Esophagus squamous epithelium (tissue), 5 donors: ENCODE measurements at places on chromosomes 6 and 20. TPM values are rescaled to one million over a fixed set of nuclear protein-coding genes. Genes with fewer than 3 reads are reported as not detected.

DNA sequence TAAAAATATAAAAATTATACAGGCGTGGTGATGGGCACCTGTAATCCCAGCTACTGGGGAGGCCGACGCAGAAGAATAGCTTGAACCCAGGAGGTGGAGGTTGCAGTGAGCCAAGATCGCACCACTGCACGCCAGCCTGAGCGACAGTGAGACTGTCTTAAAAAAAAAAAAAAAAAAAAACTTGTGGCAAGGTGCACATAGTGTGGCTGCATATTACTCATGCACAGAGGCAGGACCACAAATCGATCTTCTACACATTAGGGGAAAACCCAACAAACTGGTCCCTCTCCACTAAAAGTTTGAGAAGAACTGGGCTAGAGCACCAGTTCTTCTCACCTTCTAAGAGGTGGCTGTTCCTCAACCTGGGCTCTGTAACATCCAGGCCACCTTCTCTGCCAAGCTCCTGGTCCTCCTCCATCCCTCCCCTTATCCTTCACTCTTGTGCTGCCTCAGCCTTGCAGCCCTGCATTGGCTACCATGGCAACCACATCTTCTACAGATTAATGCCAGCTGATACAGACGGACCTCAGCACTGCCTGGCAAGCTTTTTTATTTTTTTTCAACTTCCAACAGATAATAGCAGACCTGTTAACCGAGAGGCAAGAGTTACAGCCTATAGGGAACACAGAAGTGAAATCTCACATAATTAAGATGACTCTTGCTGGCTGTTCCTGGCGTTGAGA is 88.0 kb downstream of the ATP9A start:
- H3K36me3 ChIP-seq: no peaks in the 10 kb centered on the region
- H3K4me1 ChIP-seq: no peaks in the 10 kb centered on the region
- H3K27ac ChIP-seq: no peak overlapping the region
- no peaks in the 10 kb centered on the region for H3K27me3 ChIP-seq

DNA sequence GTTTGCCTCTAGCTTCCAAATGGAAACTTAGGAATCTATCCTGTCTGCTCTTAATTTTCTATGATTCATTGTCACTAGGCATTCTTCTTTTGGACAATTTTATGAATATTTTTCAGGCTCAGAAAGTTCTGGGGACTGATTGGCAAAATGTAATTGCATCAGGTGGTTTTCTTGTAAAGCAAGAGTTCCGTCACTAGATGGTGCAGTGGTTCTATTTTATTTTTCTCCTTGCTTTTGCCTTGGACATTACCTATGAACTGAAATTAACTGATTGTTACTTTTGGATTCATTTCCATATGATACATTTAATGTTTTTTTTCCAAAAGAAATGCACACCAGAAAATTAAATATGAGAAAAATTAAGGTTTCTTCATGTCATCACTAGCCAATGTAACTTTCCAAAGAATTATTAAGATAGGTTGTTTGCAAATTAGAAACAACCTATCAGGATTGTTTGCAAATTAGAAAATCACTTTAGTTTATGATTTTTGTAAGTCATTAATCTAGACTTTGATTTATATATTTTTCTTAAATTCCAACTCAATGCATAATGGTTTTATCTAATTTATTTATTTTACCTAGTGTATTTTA is 48.0 kb downstream of the TMEM170B start:
- no peaks in the 10 kb centered on the region for H3K27me3 ChIP-seq
- no peak for DNase-seq
- no peak overlapping the region for H3K27ac ChIP-seq

GRCh38 chr6:86952991-86953390 is 15.7 kb downstream of the HTR1E start:
- no peak for DNase-seq
- no peaks in the 10 kb centered on the region for H3K4me1 ChIP-seq
- H3K27ac ChIP-seq: no peak overlapping the region
- H3K27me3 ChIP-seq: no peaks in the 10 kb centered on the region

GRCh38 chr6:20564777-20565176 is 30.5 kb downstream of the CDKAL1 start:
- no peaks in the 10 kb centered on the region for H3K27me3 ChIP-seq
- H3K27ac ChIP-seq: no peak overlapping the region
- no peaks in the 10 kb centered on the region for H3K36me3 ChIP-seq
- no peaks in the 10 kb centered on the region for H3K4me1 ChIP-seq
- DNase-seq: no peak
- H3K4me3 ChIP-seq: no peak overlapping the region

DNA sequence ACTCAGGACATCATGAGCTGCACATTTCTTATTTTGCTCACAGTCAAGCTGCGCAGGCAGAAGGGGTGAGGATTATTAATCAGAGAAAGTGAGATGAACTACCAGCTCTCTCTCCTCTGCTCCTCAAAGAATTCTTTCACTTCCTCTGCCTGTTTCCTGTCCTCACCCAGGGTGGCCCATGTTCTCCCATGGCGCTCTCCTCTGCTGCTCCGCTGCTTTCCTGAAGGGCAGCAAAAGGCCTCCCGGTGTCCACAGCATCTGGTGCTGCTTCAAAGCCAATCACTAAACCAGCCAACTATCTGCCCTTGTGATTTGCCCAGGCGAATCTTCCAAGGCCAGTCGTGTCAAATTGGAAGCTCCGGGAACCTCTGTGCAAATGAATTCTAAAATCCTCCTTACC is 324.2 kb downstream of the TPBG start:
- no peaks in the 10 kb centered on the region for H3K27me3 ChIP-seq
- DNase-seq: no peak
- H3K27ac ChIP-seq: no peak overlapping the region
- H3K36me3 ChIP-seq: no peaks in the 10 kb centered on the region

- H3K27ac ChIP-seq: no peak overlapping the region
- H3K4me1 ChIP-seq: no peaks in the 10 kb centered on the region
- no peaks in the 10 kb centered on the region for H3K27me3 ChIP-seq
- no peak for DNase-seq
- H3K36me3 ChIP-seq: no peaks in the 10 kb centered on the region
Observed at GRCh38 chr20:24663496-24663895, 194.1 kb downstream of the SYNDIG1 start.

DNA sequence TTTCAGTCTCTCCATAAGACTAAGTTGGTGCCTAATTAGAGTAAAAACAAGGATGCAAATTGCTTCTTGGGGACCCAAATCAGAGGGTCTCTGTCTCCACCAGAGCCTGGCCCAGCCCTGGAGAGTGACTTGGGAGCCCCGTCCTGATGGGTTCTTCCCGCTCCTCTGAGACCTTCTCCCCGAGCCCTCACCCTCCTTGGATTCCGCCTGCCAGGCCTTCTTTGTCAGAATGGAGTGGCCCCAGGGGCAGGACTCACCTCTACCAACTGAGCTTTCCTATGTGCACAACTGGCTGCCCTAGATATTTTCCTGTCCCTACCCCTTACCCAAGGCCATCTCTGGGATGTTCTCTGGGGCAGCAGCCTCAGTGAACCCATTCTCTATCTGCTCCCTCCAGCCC is 9.7 kb downstream of the SYNDIG1 start:
- H3K36me3 ChIP-seq: no peaks in the 10 kb centered on the region
- H3K27ac ChIP-seq: no peak overlapping the region
- no peaks in the 10 kb centered on the region for H3K27me3 ChIP-seq
- H3K4me3 ChIP-seq: no peak overlapping the region
- no peaks in the 10 kb centered on the region for H3K4me1 ChIP-seq

GRCh38 chr6:54107470-54108090 is 3.7 kb upstream of the MLIP start:
- H3K36me3 ChIP-seq: no peaks in the 10 kb centered on the region
- H3K27me3 ChIP-seq: no peaks in the 10 kb centered on the region
- no peak overlapping the region for H3K27ac ChIP-seq

DNA sequence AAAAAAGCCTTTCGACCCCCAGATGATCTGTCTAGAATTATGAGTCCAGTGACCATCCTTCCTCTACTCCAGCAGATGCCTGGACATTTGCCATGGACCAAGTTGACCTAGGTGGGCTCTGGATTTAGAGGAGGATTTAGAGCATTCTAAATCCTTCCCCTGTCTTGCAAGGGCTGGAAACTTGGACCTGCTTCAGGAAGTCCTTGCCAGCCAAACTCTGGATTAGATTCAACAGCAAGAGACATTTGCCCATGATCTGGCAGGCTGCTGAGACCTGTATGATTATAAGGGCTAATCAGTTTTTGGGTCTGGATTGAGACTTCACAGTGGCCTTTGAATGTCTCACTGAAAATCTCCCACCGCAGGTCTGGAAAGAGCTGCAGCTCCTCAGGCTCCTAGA is 13.1 kb upstream of the HDGFL1 start:
- no peaks in the 10 kb centered on the region for H3K4me1 ChIP-seq
- H3K27me3 ChIP-seq: no peaks in the 10 kb centered on the region
- H3K36me3 ChIP-seq: no peaks in the 10 kb centered on the region
- H3K27ac ChIP-seq: no peak overlapping the region

DNA sequence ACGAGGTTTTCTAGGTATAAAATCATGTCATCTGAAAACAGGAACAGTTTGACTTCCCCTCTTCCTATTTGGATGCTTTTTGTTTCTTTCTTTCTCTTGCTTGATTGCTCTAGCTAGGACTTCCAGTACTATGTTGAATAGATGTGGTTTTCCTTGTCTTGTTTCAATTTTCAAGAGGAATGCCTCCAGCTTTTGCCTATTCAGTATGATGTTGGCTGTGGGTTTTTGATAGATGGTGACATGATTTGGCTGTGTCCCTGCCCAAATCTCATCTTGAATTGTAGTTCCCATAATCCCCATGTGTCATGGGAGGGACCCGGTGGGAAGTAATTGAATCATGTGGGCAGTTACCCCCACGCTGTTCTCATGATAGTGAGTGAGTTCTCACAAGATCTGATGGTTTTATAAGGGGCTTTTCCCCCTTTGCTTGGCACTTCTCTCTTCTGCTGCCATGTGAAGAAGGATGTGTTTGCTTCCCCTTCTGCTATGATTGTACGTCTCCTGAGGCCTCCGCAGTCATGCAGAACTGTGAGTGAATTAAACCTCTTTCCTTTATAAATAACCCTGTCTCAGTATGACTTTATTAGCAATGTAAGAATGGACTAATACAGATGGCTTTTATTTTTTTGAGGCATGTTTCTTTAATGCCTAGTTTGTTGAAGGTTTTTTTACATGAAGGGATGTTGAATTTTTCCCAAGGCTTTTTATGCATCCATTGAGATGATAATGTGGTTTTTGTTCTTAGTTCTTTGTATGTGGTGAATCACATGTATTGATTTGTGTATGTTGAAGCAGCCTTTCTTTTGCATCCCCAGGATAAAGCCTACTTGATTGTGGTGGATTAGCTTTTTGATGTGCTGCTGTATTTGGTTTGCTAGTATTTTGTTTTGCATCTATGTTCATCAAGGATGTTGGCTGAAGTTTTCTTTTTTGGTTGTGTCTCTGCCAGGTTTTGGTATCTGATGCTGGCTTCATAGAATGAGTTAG is 239.1 kb downstream of the THBS2 start:
- H3K4me1 ChIP-seq: no peaks in the 10 kb centered on the region
- H3K36me3 ChIP-seq: no peaks in the 10 kb centered on the region
- no peaks in the 10 kb centered on the region for H3K27me3 ChIP-seq
- no peak for DNase-seq
- no peak overlapping the region for H3K4me3 ChIP-seq

- peak overlapping the region; percentile 95 for H3K27ac ChIP-seq
- peak overlapping the region; percentile 43 for H3K4me3 ChIP-seq
- DNase-seq: no peak
- peaks cover 60% of the 10 kb centered on the region for H3K4me1 ChIP-seq
Observed at GRCh38 chr6:149896491-149896890, 1.4 kb downstream of the RAET1E start.

DNA sequence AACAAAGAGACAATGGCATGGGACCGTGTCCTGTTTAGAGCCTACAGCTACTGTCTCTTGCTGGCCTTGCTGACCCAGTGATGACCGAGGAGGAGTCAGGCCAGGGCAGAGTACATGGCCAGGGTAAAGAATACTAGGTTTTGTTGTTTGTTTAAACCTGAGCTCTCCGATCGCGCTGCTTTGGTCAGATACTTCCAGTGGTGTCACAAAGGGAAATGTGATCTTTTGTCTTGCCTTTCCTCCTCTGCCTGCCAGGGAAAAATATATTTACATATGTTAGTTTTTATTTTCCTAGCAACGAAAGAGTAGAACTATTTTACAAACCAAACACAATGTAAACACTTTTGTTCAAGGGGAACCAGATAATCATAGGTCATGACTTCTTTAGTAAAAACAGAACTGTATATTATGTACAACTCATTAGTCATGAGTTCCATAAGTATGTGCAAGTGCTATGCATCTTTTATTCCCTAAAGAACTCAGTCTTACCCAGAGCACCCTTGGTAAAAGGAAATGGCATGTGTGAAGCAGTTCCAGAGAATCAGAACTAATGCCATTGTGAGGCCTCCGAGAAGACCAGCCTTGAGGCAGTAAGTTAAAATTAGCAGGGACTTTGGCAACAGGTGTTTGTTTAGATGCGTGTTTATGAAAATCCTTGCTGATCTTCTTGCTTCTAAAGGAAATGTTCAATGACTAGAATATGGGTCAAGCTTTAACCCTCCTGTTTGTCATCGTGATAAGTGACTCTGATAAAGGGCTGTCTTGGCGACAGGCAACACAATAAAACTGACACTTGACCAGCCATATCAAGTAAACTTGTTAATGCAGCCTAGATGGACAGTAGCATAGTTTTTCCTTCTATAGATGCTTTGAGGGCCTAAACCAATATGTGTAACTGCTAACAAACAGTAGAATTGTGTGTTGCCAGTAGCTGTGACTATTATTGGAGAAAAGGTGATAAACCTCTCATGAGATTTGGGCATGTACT is 204.6 kb downstream of the NKAIN2 start:
- H3K4me1 ChIP-seq: no peaks in the 10 kb centered on the region
- H3K27me3 ChIP-seq: no peaks in the 10 kb centered on the region
- no peaks in the 10 kb centered on the region for H3K36me3 ChIP-seq
- no peak overlapping the region for H3K4me3 ChIP-seq
- no peak overlapping the region for H3K27ac ChIP-seq

GRCh38 chr6:4611429-4612129 is 164.6 kb upstream of the CDYL start:
- H3K4me1 ChIP-seq: peaks cover 7% of the 10 kb centered on the region
- H3K27me3 ChIP-seq: no peaks in the 10 kb centered on the region
- no peak overlapping the region for H3K4me3 ChIP-seq
- peak overlapping the region; percentile 43 for H3K27ac ChIP-seq
- no peak for DNase-seq

GRCh38 chr6:79622364-79622763 is 8.8 kb upstream of the SH3BGRL2 start:
- H3K4me1 ChIP-seq: no peaks in the 10 kb centered on the region
- H3K27me3 ChIP-seq: no peaks in the 10 kb centered on the region
- no peak overlapping the region for H3K27ac ChIP-seq
- H3K36me3 ChIP-seq: no peaks in the 10 kb centered on the region

DNA sequence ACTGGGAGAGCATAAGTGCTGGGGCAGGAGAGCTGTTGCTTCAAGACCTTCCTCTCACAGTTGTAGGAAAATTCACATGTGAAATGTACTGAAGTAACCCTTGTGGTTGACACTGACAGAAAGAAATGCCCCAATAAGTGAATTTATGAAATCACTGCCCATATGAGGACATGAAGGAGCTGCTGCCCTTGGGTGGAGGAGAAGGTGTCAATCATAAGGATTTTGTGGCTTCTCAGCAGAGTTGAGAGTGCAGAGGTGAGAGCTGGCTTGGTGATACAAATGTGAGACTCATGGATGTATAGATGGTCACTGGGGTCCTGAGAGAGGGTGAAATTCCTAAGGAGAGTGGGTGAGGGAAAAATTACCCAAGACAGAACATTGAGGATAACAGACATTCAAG is 33.9 kb upstream of the CMTR1 start:
- no peak for DNase-seq
- no peak overlapping the region for H3K27ac ChIP-seq
- no peaks in the 10 kb centered on the region for H3K27me3 ChIP-seq
- H3K4me3 ChIP-seq: no peak overlapping the region
- no peaks in the 10 kb centered on the region for H3K36me3 ChIP-seq

SLPI gene
- 250 TPM for total RNA-seq

NELFCD gene
- total RNA-seq: 58.3 TPM

STMN3 gene
- 8.4 TPM for total RNA-seq

SRF gene
- 38.9 TPM for total RNA-seq

SLC13A3 gene
- total RNA-seq: 0.34 TPM

ATP5F1E gene
- 11.6 TPM for total RNA-seq

EMILIN3 gene
- 0.76 TPM for total RNA-seq
